ENCODE measurements at places on chromosomes 1 and 21. TPM values are rescaled to one million over a fixed set of nuclear protein-coding genes. Genes with fewer than 3 reads are reported as not detected.

DNA sequence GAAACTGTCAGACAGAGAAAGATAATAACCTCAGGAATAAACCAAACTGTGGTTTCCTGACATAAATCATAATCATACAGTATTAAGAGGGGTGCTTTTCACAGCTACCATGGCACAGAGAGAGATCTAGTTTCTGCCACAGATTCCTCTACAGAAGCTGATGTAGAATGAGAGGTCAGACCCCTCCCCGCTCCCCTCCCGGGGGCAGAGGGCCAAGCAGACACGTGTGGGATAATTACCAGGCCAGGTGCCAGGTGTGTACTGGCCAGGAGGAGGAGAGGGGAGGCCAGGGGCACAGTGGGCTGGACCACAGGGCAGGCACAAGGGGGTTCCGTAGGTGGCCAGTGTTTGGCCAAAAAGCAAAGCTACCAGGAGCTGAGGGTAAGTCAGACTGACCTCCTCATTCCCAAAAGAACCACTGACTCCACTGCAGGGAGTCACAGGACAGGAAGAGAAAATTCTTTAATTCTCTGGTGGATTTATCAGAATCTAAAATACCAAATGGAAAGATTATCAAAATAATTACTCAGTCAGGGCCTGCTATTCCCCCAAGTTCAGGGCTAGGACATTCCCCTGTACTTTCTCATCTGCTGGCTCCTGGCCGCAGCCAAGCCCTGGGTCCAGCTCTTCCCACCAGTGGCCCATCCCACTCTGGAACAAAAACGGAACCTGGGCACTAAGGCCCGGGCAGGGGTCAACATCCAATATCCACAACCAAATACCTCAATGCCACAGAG is 30.0 kb downstream of the C2CD2 start:
- DNase-seq: no peak

GRCh38 chr21:42350927-42351426 is at the start of gene TFF2:
TFF2 (minus strand) TSS chr21:42350994; CDS start chr21:42350957, 37 bp downstream.
- no peak for DNase-seq

DNA sequence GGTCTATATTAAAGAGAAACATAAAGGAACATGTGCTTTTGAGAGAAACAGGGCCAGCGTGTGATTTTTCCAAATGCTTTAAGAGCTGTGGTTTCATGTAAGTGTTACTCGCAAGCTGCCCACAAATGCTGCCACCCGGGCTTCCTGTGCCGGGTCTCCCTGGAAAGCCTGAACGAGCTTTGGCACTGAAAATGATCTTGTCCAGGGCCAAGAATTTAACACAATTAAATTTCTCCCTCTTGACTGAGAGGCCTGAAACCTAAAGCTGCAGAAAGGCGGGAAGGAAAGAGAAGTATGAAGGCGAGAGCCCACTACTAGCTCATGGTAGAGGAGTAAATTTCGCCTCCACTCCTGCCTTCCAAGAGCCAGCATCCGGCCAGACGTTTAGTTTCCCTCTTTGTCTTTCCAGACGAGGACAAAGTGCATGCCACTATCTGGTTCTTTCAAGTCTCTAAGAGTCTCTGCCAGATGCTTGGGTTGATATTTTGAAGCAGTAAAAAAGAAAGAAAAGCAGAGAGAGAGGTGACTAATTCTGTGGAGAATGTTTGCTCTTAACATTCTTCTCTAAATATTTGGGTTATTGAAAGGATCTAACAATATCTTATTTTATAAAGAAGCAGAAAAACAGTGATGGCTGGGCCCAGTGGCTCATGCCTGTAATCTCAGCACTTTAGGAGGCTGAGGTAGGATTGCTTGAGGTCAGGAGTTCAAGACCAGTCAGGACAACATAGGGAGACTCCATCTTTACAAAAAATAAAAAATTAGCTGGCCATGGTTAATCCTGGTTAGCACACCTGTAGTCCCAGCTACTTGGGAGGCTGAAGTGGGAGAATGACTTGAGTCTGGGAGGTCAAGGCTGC is 100.0 kb upstream of the HNRNPU start:
- peak; percentile 56 for DNase-seq

DNA sequence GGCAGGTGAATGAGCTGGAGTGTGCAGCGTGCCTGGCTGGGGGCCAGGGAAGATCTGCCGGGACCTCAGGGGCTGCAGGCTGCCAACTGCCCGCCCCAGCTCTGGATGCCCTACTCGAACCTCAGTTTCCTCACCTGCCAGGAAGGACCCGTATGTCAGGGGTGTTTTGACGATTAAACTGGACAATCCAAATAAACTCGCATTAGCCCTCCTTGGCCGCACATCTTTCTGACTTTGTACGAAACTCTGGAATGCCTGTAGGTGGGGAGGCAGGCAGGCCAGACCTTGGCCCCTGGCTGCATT is 8.3 kb upstream of the ZNF669 start:
- no peak for DNase-seq

- no peak for DNase-seq
These were observed 7.7 kb downstream of the TRIM11 start for GRCh38 chr1:228398741-228399461.

- DNase-seq: no peak
These were observed 26.4 kb upstream of the IFNAR2 start for GRCh38 chr21:33203371-33203724.

Gene EPHA8
- polyA plus RNA-seq: 0.02 TPM

GRCh38 chr1:112458756-112459155 is 50.0 kb upstream of the WNT2B start:
- DNase-seq: no peak

DNA sequence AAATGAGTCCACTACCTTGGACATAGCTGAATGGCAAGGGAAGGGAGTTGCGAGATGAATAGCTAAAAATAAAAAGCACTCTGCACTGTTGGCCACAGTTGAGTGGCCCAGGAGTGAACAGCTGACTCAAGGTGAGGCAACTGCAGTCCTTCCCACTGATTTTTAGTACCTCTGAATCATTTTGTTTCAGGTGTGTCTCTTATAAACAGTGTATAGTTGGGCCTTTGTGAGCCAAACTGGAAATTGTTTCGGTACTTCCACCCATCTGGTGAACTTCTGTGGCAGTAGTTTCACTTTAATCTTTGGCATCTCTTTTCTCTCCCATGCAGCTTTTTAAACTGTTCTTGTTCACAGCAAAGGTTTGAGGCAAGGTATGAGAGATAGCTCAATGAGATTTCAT is 122.7 kb downstream of the VAV3 start:
- no peak for DNase-seq

Gene HAPLN2
- polyA plus RNA-seq: 0.20 TPM

DNA sequence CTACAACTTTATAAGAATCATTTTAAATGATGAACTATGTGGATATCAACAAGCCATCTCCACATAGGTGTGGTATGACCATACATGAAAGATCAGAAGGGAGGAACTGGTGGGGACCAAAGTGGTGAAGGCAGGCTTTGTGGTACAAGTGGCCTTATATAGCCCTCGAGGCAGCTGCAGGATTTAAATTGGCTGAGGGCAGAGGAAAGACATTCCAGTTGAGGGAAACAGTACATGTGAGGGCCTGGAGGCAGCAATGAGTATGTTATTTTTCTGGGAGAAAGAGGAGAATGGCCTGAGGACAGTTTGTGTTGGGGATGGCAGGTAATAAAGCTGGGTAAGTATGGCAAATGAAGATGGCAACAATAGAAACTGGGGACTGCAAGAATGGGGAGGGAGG is 17.1 kb downstream of the OSCP1 start:
- no peak for DNase-seq

DNA sequence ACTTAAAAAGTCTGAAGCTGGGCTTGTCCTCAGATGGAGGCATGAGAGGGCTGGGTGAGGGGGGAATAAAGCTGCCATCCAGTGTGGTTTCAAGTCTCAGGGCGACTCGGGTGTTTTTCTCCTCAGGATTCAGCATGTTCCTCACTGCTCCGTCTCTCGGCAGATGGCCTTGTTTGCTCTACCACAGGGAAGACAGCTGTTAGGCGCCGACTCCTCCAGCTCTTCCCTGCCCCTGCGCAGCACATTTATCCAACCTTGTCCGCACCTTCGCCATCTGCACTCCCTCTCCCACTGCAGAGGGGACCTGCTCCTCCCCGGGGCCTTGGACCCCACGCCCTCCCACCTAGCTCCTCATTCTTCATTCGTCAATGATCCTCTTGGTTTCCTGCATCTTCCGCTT is 16.6 kb upstream of the S100A11 start:
- no peak for DNase-seq

DNA sequence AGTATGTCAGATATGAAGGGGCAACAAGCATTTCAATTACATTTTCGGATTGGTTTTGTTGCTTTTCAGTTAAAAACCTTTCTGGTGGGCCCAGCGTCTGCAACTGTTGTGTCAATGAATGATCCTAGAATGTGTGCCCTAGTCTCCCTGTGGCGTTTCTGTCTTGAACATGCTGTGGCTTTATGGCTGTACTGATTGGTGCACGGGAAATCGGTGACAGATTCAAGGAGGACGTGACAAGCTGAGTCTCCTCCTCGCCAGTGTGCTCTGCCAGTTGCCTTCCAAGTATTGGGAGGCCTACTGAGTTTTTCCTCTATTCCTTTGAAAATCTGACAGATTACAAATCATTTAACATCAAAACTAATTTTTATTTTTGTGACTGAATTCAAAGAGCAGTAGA is 127.6 kb downstream of the ZP4 start:
- DNase-seq: no peak

- DNase-seq: no peak
These were observed 27.8 kb downstream of the UBR4 start for GRCh38 chr1:19182223-19182622.

GRCh38 chr1:24720152-24720551 is 25.1 kb upstream of the CLIC4 start:
- no peak for DNase-seq

- no peak for DNase-seq
These were observed 54.2 kb downstream of the KIAA1614 start for GRCh38 chr1:180966744-180967536.

GRCh38 chr1:240492832-240493440 is 119.0 kb downstream of the GREM2 start:
- DNase-seq: peak; percentile 64

DNA sequence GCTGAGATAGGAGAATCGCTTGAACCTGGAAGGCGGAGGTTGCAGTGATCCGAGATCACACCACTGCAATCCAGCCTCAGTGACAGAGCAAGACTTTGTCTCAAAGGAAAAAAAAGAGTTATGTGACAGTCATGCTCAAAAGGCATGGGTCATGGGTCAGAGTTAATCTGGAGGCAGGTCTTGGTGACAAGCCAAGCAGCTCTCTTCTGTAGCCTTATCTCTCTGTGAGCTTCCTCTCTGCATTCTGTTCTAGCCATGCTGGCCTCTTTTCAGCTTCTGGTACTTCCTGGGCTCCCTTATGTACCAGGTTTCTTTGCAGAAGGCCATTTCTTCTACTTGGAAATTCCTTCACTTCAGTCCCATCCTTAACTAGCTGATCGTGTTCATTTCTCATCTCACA is 63.6 kb downstream of the NGF start:
- no peak for DNase-seq
